NCI-H510A treated with DMSO at 0.1 percent for 48 hours (cell line): ENCODE measurements at places on chromosomes 6 and 20.
A peak's percentile ranks its signal among the peaks of the same experiment; 100 is the strongest.

GRCh38 chr6:41445261-41445660 is 100.9 kb upstream of the FOXP4 start:
- no peak for DNase-seq

- no peak for DNase-seq
Measured at GRCh38 chr6:12490904-12491571, 200.9 kb downstream of the EDN1 start.

DNA sequence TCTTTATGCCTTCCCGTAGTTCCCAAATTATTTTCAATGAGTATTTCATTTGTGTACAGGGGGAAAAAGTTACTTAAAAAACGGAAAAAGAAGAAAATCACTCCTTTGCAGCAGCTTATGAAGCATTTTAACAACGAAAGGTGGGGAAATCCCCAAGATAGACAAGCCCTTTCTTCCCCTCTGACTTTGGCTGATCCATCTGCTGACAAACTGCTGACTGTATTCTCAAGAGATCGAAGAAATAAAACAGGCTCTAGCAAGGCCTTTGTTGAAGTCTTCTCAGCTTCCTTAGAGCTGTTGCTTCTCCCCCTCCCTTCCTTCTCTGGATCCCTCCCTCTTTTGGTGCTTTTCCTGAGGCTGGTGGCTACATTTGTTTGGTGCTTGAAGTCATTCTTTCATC is 325.2 kb downstream of the NRN1 start:
- no peak for DNase-seq

GRCh38 chr20:10090588-10091166 is 55.9 kb downstream of the ANKEF1 start:
- peak; percentile 82 for DNase-seq

DNA sequence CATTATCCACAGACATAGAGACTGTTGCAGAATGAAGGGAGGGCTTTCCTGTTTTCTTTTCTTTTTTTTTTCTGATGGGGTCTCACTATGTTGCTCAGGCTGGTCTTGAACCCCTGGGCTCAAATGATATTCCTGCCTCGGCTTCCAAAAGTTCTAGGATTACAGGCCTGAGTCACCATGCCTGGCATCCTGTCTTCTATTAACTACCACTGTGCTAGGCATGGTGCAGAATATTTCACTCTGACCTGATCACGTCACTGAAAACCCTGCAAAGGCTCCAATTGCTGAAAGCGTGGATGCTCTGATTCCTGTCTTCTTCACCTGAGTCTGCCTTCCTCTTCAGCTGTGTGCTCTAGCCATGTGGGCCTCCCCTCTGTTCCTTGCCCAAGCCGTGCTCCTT is 8.5 kb upstream of the DNMT3B start:
- no peak for DNase-seq

- DNase-seq, result no peak
Measured at GRCh38 chr20:14664101-14664500, 326.7 kb upstream of the FLRT3 start.

DNA sequence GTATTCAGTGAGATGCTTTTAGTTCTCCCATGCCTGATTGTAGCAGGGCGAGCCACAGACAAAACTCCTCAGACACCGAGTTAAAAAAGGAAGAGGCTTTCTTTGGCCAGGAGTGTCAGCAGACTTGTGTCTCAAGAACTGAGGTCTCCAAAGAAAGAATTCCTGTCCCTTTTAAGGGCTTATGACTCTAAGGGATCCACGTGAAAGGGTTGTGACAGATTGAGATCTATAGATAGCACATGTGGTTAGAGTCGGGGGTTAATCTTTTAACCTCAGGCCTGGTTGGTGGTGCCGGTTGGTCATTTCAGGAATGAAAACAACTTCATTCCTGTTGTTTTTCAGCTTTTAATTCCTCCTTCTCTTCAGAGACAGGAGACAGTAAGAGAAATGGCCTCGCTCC is 168.8 kb upstream of the GRIK2 start:
- no peak for DNase-seq
